Right hindlimb (tissue), 1 donor: ENCODE measurements at places on chromosomes 2 and 18.

- no peak for DNase-seq
Measured at GRCh38 chr2:191797942-191798876, 48.7 kb downstream of the CAVIN2 start.

DNA sequence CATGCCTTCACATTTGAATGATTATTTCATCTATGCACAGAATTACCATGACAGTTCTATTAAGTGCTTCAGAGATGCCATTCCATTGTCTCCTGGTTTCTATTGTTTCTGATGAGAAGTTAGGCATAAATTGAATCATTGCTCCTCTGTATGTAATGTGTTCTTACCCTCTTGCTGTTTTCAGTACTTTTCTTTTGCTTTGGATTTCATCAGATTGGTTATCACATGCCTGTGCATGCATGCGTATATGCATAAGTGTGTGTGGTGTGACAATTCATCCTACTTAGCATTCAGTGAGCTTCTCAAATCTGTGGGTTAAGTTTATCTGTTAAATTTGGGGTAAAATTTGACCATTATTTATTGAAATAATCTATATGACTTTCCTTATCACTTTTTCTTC lies 263.3 kb upstream of the RND3 start:
- DNase-seq, result no peak

DNA sequence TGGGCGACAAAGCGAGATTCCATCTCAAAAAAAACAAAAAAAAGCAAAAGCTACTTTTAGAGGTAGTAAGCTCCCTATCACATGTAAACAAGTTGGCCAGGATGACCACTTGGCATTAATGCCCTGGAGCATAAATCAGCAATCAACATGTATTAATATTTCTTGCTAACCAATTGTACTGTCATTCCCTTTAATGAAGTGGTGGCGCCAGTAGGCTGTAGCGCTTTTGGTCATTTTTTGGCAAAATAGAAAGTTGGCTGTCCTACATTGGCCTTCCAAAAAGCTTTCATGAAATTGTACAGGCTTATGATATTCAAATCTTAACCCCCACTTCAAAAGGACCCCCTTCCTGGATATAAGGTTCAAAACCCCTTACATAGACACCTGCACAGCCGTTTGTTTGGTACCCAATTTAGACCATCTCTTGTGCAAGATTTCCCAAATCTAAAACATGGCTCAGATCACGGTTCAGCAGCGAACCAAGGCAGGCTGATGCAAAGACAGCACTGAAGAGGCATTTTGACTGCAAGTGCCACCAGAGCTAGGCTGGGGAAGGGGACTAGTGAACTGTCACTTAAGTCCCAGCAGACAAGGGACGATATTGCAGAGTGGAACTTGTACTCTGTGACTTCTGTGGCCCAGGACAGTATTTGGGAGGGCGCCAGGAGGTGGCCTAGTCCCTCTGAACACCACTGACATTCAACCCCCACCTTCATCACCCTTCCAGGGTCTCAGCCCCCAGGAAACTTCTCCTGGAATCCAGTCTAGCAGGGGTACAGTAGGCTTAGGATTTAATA lies 31.9 kb downstream of the SMAD7 start:
- no peak for DNase-seq

DNA sequence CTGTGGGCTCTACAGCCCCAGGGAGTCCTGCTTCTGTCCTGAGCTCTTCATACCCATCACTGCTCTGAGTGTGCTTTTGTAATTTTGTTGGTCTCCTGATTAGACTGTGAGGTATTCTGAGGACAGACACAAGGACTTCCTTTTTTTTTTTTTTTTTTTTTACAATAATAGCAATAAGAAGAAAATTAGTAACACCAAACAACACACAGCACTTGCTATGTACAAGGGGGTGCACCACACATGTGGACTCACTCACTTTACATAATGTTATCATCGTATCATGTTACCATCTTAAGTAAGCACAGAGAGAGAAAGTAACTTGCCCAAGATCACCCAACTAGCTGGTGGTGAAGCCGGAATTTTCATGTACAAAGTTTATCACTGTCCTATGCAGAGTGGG lies 34.6 kb downstream of the MBP start:
- no peak for DNase-seq

DNA sequence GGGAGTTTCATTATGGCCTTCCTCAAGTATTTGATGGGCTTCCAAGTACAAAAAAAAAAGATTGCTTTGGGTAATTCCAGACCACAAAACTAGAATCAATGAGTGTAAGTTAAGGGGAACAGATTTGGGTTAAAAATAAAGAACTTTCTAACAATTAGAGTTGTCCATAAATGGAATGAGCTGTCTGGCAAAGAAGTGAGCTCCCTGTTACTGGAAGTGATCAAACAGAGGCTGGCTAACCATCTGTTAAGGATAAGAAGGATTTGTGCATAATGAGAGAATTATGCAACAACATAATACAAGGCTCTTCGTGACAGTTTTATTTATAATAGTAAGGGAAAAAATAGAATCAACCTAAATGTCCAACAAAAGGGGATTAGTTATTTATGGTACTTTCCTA lies 44.6 kb upstream of the ACVR1 start:
- no peak for DNase-seq

- DNase-seq, result no peak
Measured at GRCh38 chr2:221073326-221074049, 498.6 kb downstream of the EPHA4 start.

DNA sequence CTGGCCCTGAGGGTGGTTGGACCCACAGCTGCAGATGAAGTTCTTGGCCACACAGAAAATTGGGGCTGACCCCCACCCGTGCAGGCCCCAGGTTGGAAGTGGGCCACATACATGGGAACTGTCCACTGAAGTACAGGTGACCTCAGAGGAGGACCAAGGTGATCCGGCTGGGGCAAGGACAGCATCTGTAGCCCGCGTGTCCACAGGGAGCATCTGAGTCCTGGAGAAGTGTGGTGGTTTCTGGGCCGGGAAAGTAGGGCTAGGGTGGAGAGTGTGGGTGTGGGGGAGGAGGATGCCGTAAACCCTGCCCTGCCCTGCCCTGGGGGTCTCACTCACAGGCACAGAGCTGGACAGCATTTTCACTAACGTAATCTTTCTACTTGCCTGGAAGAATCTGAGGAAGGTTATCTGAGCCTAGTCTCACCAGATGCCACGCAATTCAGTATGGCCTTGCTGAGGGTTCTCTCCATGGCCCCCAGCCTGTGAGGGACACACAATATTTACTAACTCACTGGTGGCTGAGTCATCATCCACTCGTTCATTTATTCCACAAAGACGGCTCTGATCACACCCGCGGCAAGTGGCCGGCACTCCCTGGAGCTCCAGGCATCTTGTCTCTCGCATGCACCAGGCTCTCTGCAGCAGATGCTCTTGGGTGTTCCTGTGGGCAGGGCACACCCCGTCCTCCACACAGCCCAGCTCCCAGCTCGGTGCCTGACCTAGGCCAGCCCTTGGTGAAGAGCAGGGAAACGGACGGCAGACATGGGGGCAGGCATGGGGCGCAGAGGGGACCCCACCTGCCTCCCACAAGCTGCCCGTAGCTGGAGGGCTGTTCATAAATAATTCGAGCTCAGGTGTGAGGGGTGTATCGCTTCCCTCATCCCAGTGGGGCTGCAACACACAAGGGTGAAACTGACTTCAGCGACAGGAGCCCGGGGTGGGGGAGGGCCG lies 51.2 kb downstream of the INHBB start:
- peak; percentile 11 for DNase-seq

- peak; percentile 43 for DNase-seq
Measured at GRCh38 chr2:51304311-51304710, 272.4 kb upstream of the NRXN1 start.

DNA sequence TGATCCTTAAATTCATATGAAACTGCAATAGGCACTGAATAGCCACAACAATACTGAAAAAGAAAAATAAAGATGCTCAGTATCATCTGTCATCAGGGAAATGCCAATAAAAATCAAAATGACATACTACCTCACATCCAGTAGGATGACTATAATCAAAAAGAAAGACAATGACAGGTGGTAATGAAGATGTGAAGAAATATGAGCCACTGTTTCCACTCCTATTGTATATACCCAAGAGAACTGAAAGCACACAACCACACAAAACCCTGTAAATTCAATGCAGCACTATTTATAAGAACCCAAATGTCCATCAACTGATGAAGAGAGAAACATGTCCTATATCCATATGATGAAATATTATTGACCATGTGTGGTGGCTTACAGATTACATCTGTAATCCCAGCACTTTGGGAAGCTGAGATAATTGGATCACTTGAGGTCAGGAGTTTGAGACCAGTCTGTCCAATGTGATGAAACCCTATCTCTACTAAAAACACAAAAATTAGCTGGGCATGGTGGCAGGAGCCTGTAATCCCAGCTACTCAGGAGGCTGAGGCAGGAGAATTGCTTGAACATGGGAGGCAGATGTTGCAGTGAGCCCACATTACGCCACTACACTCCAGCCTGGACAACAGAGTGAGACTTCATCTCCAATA lies 39.9 kb downstream of the MAP3K2 start:
- no peak for DNase-seq

DNA sequence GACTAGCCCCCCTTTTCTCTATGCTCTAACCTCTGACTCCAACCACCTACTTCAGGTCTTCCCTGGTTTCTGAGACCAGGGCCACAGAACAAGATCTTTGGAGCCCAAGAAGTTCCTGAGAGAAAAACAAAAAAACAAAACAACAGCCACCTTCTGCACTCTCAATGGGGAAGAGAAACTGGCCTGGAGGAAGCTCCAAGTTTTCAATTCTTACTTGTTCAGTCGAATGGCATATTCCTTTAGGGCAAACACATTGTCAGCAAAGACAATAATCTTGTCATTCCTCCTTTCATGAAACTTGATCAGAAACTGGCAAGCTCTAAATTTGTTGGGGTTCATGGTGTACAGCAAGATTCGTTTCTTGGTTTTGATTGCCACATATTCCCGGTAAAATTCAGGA lies 15.0 kb downstream of the ERCC3 start:
- no peak for DNase-seq

GRCh38 chr18:10032331-10033015 lies 118.7 kb downstream of the VAPA start:
- peak; percentile 45 for DNase-seq

- peak; percentile 64 for DNase-seq
Measured at GRCh38 chr2:9235147-9236044, 28.8 kb downstream of the ASAP2 start.

DNA sequence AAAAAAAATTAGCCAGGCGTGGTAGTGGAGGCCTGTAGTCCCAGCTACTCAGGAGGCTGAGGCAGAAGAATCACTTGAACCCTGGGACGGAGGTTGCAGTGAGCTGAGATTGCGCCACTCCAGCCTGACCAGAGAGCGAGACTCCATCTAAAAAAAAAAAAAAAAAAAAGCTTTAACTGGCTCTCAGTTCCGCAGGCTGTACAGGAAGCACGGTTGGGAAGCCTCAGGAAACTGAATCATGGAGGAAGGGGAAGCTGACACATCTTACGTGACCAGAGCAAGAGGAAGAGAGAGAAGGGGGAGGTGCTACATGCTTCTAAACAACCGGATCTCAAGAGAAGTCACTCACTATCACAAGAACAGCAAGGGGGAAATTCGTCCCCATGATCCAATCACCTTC lies 505.6 kb upstream of the SLC8A1 start:
- DNase-seq, result no peak

- DNase-seq, result no peak
Measured at GRCh38 chr2:200354833-200355751, 48.6 kb downstream of the SPATS2L start.

GRCh38 chr2:167914969-167915368 lies 332.4 kb downstream of the STK39 start:
- DNase-seq, result no peak

GRCh38 chr2:114752425-114752824 lies 310.0 kb downstream of the DPP10 start:
- DNase-seq, result no peak
